ENCODE measurements at places on chromosomes 13 and 19.
A peak's percentile ranks its signal among the peaks of the same experiment; 100 is the strongest.

DNA sequence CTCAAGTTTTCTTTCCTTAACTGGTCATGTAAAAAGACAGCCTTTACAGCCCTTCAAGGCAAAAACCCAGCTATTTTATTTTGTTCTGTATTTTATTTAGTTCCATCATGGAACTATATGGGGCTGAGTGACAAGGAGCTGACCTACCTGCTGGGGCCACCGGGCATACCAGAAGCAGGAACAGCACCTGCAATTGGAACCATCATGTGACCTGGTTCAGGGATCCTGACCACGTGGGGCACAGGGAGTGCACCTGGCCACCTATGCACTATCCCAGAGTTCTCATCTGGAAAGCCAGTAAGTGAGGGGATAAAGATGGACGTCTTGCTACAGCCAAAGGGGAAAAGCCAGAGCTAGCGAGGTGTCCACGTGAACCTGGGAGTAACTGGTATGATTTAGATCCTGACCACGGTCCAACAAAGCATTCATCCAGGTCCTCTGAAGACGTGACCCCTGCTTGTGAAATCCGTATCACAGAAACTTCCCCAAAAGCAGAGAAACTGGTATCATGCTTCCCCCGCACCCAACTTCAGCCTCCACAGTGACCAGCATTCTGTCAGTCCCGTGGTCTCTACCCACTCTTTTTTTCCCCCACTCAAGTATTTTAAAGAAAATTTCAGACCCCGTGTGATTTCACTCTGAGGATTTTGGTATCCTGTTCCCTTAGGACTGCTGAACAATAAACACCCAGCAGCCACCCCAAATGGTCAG, 40.5 kb upstream of the SLC15A1 start:
- DNase-seq, result no peak

- DNase-seq, result no peak
Measured at GRCh38 chr19:56245121-56245740, 27.3 kb upstream of the EDDM13 start.

- no peak for DNase-seq
Measured at GRCh38 chr19:51595190-51596175, 24.4 kb downstream of the ZNF175 start.

- no peak for DNase-seq
Measured at GRCh38 chr13:40992678-40993518, 26.2 kb downstream of the ELF1 start.

- no peak for DNase-seq
Measured at GRCh38 chr13:73603646-73604045, 530.6 kb downstream of the KLF12 start.

- no peak for DNase-seq
Measured at GRCh38 chr13:72132075-72132474, 265.1 kb upstream of the DACH1 start.

DNA sequence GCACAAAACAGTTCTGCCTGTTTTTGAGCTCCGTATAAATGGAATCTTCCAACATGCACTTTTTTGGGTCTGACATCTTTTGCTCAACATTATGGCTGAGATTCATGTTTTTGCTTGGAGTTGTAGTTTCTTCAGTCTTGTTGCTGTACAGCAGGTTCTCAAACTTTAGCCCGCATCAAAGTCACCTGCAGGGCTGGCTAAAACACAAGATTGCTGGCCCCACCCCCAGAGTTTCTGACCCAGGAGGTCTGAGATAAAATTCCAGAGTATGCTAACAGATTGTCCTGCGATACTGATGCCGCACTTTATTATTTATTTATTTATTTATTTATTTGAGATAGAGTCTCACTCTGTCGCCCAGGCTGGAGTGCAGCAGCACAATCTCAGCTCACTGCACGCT, 79.8 kb upstream of the WASF3 start:
- no peak for DNase-seq

GRCh38 chr13:20461481-20461859, 64.2 kb downstream of the CRYL1 start:
- no peak for DNase-seq

DNA sequence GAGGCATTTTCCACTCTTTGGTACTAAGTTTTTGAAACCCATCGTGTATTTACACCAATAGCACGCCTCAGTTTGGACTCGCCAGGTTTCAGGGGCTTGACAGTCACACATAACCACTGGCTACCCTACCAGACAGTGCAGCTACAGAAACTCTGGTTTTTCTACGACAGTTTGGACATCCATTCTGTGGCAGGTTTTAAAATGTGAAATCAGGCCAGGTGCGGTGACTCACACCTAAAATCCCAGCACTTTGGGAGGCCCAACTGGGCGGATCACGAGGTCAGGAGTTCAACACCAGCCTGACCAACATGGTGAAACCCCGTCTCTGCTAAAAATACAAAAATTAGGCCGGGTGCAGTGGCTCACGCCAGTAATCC, 13.2 kb downstream of the KDELR1 start:
- DNase-seq, result no peak

GRCh38 chr13:47672245-47673008, 328.6 kb downstream of the SUCLA2 start:
- DNase-seq, result no peak

GRCh38 chr19:541699-542098, 2.2 kb upstream of the GZMM start:
- no peak for DNase-seq

DNA sequence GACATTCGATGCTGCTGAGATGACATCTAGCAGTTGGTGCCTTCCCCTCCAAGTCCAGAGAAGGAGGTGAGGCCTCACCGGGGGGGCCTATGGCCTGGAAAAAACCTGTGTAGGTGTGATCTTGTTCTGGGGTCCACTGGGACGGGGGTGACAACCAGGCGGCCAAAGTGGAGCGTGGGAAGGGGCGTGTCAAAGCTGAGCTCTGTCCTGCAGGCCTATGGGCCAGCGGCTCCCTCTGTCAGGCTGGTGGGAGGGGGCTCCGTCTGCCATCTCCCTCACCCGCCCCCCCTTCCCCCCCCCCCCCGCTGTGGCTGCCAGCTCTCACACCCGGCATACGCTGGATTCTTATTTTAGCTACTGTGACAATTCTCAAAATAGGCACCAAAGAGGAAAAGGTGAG, 56.7 kb upstream of the UQCRFS1 start:
- no peak for DNase-seq

GRCh38 chr13:38684714-38685113, 2.2 kb upstream of the FREM2 start:
- no peak for DNase-seq

DNA sequence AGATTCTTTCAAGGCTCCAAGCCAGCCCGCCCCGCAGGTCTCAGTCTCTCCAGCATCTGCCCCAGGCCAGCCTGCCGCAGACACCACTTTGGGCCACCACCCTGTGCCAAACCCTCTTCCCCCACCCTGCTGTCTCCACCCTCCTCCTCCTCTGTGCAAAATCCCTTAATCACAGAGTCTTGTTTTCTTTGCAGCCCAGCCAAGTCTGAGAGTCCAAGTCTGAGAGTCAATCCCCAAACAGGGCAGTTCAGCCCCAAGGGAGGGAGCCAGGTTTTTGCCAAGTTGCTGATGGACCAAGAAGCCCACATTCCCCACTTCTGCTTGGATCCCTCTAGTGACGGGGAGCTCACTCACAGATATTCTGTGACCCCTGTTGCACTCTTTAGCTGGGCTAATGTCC, 3.1 kb downstream of the ADAMTS10 start:
- DNase-seq, result no peak

DNA sequence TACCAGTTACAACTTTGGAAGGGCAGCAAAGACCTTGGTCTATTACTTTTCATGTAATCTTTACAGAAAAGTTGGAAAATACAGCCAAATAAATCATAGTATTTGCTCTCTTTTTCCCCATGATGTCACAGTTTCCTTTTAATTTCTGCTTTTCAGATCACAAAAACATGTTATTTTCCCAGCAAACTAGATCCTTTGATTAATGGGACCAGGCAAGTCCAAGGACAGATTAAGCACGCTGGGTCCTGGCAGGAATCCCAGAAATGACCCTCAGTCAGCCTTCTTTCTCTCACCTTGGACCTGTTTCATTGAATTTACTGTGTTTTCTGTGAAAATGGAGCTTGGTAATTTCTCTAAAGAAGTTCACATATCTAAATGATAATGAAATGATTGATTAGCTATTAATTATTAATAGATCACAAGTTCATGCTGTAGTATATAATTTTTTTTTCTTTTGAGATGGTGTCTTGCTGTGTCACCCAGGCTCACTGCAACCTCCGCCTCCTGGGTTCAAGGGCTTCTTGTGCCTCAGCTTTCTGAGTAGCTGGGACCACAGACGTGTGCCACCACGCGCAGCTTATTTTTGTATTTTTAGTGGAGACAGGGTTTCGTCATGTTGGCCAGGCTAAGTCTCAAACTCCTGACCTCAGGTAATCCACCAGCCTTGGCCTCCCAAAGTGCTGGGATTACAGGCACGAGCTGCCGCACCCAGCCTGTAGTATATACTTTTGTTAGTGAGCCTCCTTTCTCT, 16.0 kb downstream of the SPATA13 start:
- no peak for DNase-seq

GRCh38 chr13:109403012-109403421, 383.4 kb downstream of the IRS2 start:
- DNase-seq, result no peak

DNA sequence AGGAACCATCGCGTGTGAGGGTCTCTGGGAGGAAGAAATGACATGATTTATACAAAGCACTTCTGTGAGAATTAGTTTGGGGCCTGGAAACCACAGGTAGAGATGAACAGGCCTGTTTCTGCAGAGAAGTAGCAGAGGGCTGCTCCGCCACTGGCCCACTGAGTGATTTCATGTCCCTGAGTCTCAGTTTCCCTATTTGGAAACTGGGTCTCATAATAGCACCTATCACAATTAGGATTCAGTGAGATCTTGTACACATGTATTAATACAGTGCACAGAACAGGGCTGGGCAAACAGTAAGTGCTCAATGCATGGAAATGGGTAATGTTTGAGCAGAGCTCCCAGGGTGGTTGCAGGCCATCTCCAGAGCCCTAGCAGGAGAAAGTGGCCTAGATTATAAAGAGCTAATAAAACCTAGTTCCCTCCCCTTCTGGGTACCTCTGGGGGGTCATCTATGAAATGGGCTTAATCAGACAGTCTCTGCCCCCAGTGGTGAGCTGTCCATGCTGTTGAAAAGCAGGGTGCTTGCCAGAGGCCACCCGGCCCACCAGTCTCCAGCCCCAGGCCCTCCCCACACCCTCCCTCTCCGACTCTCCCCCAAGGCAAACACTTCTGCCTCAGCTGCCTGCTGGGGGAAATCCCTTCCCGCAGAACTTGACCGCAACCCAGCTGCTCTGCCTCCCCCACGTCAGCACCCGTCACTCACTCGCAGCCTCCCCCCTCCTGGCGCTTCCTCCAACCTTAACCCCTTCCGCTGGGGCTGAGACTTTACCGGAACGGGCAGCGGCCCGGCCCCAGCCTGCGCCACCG, 4.5 kb downstream of the BCL3 start:
- DNase-seq, result peak; percentile 92

- no peak for DNase-seq
Measured at GRCh38 chr19:11337080-11337479, 2.4 kb downstream of the RAB3D start.

- peak; percentile 27 for DNase-seq
Measured at GRCh38 chr19:2722541-2723344, 1.6 kb upstream of the DIRAS1 start.

DNA sequence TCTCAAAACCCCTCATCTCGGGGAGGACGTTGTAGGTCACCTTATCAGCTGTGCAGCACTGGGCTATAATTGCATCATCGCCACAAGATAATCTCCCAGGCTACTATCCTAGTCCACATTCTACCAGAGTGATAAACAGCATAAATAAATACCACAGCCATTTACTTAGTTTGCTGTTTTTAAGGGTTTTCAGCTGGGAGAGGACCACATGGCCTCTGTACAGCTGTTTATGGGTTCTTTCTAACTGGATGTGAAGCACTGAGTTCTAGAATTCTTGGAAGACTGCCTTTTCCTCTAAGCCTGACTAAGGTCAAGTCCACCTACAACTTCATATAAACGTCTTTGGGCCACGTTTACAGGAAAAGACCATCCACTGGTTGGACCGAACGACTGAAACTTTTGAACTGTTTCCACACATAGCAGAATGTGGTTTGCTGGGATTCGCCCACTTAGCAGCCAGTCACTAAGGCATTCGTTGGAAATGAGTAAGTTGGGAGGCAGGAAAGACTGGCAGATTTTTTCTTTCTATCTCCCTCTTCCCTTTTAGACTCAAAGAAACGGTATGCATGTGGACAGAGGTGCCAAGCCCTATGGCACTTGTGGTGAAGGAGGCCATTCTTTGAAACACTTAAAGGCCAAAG, 752.5 kb upstream of the SGCG start:
- DNase-seq, result no peak

GRCh38 chr13:31179754-31180153, 18.1 kb upstream of the HSPH1 start:
- DNase-seq, result no peak

DNA sequence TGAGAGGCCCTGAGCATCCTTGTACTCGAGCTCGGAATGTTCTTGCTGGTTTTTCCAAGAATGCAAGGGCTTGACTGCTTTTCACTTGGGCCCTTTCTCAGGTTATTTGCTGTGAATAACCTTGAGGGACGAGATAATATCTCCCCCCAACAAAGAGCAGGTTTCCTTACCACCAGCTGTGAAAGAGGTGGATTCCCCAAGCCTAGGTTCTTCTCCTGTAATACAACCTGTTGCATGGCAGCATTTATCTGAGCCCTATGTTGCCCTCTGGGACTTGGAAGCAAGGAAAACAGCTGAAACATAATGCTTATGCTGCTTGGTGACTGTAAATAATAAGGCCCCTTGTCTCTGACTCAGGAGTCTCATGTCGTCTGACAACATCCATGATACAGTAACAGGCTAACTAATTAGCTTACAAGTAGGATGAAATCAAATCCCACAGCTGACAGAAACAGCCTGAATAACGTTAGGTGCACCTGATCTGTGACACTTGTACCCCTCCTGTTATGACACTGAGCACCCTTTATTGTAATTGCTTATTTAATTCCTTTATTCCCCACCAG, 43.6 kb upstream of the RCBTB2 start:
- DNase-seq, result no peak

DNA sequence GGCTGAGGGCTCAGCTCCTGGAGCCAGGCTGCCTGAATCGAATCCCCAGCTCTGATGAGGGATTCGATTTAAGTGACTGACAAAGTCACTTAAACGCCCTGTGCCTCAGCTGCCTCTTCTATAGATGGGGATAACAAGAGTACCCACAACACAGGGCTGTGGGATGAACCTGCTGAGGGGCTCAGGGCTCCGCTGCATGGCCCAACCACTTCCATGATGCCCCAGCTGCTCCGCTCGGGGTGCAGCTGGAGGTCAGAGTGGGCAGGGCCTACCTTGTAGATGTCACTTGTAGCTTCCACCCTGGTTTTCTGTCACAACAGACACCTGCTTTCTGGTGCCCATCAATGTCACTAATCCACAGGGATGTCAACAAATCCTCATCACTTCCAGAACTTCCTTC, 39.2 kb downstream of the STK24 start:
- DNase-seq, result no peak

DNA sequence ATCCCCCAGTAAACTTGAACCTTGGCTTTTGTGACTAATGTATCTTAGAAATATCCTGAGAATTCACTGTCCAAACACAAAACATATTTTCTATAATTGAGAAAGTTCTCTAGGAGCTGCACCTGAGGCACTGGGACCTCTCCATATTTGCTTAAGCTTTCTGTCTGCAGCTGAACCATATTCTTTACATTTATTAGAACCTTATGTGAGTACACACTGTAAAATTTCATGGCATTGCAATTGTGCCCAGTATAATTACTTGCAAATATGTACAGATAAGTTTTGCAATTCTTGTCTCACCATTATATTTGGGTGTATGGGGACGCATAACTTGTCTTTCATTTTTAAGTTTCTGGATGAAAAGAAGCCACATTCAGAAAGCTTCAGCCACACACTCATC, 280.7 kb upstream of the KLHL1 start:
- DNase-seq, result no peak

GRCh38 chr13:77533875-77534788, 1.4 kb upstream of the SCEL start:
- DNase-seq, result no peak
